ENCODE measurements at places on chromosomes 7 and 10. TPM values are rescaled to one million over a fixed set of nuclear protein-coding genes. Genes with fewer than 3 reads are reported as not detected.

- DNase-seq, result no peak
Observed at GRCh38 chr7:105365541-105366534, 22.9 kb downstream of the SRPK2 start.

GRCh38 chr7:6648066-6648814 is 11.1 kb downstream of the ZNF316 start:
- no peak for DNase-seq

DNA sequence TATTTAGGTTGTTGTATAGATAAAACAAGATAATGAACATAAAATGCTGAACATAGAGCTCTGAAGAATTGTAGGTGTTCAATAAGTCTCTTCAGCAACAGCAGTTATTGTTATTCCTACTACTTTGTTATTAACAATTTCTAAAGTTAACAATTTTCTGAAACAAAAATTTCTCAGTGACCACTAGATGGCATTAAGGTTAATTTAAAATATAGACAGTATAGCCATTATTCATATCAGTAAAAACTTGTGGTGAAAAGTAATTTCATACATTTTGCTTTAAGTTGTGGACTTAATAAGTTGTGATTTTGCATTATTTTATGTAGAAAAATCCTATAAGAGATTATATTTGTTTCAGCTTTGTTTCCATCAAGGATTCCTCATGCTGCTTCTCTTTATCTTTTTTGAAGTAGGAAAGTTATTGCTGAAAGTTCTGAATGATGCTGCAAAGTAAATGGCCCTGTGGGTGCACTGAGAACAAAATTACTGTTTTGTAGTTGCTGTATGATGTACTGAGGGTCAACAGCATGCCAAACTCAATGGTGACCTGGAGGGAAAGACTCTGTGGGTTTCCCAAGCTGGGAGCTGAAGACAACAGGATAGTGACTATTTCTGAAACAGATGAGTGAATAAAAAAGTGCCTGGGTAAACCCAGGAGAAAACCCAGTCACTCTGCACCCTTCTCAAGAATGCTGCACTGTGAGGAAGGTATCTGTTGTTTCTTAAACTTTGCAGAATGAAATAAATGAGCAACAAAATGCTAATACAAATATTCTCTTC is 253.6 kb downstream of the KIF20B start:
- DNase-seq, result no peak

DNA sequence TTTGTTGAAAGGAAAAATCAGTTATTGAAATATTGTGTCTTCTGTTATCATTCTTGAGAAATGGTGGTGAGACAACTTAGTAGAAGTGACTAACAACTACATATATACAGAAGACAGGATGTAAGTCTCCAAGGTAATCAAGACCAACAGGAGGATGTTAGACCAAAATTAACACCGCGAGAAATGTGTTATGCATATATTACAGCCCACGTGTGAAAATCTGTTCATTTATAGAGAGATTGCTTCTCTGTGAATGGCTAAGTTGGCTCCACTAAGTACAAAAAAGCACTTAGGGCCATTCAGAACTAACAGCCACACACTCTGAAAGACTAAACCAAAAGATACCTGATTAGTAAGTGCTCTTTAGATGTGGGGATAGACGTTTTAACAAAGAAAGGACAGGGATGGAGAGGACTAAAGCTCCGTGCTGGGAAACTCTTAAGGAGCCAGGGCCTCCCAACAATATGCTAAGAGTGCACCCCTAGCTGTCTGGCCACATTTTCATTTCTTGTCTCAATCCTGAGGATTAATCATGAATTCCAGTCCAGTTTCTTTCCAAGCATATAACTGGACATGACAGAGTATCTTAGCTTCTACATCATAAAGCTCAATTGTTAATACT is 26.5 kb downstream of the HDAC9 start:
- DNase-seq, result no peak

- DNase-seq, result no peak
Observed at GRCh38 chr7:4792537-4793126, 17.2 kb downstream of the AP5Z1 start.

GRCh38 chr10:119761106-119761505 is 35.3 kb downstream of the INPP5F start:
- DNase-seq, result no peak

DNA sequence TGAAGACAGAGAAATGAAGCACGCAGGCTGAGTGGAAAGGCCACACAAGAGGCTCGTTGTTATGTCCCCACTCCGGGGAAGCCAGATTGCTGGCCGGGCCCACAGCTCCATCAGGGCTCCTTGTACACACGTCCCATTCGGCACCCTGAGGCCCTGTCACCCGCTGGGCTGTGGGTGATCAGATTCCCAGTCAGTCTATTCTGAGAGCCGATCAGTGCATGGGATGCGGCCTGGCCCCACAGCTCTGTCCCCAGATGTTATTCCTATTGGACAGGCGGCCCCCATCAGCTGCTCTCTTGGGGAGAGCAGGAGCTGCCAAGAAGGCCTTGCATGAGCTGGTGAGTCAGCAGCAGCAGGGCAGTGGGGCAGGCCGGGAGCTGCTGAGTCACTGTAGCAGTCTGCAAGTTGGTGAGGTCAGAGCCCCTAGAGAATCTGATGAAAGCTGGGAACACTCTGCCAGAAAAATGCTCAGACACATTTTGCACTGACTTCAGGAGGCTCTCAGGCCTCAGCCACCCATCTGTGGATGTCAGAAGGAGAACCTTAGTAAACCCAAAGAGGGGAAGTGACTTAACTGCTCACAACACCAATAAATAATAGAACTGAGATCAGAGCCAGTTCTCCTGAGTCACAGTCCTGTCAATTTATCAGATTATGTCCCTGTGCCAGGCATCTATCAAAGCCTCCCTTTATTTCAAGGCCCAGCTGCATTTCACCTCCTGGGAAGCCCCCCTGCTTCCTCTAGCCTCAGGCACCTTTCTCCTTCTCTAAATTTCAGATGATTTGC is 9.4 kb upstream of the PSAP start:
- peak; percentile 96 for DNase-seq

DNA sequence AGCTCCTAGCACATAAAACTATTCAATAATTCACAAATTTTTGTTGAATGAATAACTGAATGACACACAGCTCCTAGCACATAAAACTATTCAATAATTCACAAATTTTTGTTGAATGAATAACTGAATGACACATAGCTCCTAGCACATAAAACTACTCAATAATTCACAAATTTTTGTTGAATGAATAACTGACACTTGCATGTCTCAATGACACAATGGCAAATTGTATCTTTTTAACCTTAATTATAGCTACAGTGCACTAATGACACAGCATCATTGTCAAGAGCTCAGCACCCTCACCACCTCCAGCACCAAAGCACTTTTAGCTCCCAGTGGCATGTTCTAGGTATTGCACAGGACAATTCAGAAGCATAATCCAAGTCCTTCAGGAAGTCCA is 131.6 kb downstream of the PDE1C start:
- no peak for DNase-seq

DNA sequence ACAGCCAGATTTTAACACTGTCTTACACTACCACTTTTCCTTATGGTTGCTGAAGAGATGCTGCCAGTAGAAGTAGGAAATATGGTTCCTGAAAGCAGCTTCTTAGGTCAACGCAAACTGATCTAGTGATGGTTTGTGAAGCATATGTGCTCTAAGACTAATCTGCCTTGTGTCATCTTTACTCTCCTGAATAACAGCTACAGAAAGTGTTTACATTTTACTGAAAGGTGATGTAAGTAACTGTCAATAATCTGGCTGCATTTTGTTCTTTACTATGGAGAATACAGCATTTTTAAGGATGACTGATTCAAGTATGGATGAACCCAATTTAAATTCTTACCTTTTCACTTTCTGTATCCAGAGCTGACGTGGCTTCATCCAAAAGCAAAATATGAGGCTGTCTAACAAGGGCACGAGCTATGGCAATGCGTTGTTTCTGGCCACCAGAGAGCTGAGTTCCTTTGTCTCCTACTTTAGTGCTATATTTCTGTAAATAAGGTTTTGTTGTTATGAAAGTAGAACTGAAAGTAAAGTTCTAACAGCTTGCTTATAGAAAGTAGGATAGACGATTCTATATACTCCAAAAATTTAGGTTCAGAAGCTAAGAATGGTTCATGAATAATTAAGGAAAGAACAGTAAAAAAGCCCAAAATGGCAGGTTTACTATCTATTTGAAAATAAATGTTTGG is 30.2 kb upstream of the ABCB4 start:
- no peak for DNase-seq

DNA sequence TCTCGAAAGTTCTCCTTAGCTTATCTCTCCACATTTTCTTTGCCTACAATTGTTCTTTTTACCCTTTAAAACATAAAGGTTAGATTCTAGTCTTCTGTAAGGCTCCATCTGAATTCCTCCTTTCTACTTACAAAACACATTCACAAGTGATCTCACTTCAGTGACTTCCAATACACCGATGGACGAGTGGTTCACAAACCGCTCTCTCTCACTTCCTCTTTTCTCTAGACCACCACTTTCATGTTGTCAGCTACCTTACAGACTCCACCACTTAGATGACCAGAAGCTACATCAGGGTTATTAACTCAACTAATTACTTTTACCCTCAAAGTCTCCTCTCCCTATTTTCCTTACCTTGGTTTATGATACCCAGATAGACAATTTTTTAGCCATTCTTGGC is 11.8 kb downstream of the MET start:
- no peak for DNase-seq

GRCh38 chr10:76155961-76156360 is 724.5 kb downstream of the LRMDA start:
- DNase-seq, result no peak

DNA sequence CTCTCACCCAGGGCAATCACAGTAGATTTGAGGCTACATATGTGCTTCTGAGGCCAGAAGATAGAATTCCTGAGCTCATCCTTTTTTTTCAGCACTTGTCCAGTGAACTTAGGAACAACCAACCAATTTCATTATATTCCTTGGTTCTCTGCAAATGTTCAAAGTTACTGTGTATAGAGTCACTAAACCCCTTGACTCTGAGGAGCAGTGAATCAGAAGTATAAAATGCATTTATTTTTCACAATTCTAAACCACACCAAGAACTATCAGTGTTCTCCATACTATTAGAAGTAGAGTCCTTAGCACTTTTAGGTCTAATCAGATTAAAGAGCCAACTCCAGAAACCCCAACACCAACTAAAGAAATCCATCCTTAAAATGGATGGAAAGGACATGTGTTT is 19.6 kb upstream of the PAPSS2 start:
- no peak for DNase-seq

DNA sequence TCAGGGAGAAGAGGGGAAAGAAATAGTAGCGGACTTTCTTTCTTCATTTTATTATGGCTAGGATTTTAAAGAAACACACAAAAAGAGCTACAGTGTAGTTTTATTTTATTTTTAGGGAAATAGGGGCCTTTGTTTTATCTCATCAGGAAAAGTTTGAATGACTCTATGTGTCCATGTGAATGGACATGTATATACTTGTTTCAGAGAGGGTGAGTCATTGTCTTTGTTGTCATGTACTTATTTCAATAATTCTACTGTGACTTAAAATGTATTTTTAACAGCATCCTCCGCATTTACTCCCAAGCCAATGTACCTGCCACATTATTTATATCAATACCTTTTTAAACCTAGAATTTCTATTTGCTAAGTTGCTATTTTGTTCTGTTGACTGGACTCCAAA is 569.5 kb downstream of the SORCS3 start:
- DNase-seq, result no peak

- no peak for DNase-seq
Observed at GRCh38 chr7:41630741-41631140, 72.1 kb downstream of the INHBA start.

DNA sequence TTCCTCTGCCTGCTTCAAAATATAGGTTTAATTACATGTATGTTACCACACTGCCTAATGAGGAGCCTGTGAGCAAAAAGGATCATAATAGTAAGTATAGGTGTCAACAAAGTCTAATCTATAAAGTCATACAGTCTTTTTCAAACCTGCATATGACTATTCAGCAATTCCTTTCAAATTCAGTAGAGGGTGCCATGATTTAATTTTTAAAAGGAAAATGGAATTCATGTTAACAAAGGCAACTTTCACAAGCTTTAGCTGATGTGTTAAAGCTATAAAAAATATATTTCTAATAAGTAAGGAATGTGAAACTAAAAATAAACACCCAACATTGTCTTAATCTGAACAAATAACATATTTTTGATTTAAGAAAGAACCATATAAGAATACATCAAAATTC is 52.1 kb downstream of the MPP7 start:
- DNase-seq, result no peak

The TLL2 gene
- 3.8 TPM for total RNA-seq

The ACSL5 gene
- 5.1 TPM for total RNA-seq

The LGI1 gene
- not detected for total RNA-seq

The ADAM12 gene
- 1.3 TPM for total RNA-seq

The AGBL3 gene
- 1.4 TPM for total RNA-seq

The CPA4 gene
- 0.16 TPM for total RNA-seq

The PON1 gene
- not detected for total RNA-seq

The ASZ1 gene
- not detected for total RNA-seq

The FAM13C gene
- 7.5 TPM for total RNA-seq
